NCI-H2029 (cell line): ENCODE measurements at places on chromosomes 7 and 10.

- DNase-seq: no peak
Observed at GRCh38 chr7:149367418-149368180, 93.3 kb downstream of the ZNF777 start.

DNA sequence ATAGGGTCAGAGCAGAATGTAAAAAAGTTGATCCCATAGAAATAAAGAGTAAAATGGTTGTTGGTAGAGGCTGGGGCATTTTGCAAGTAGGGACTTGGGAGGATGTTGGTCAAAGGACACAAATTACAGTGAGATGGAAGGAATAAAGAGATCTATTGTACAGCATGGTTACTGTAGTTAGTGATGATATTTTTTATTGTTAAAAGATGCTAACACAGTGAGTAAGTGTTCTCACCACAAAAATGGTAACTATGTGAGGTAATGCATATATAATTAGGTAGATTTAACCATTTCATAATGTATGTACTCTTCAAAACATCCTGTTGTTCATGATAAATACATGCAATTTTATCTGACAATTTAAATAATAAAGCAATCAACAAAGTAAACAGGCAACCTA is 280.7 kb upstream of the MAGI2 start:
- no peak for DNase-seq

DNA sequence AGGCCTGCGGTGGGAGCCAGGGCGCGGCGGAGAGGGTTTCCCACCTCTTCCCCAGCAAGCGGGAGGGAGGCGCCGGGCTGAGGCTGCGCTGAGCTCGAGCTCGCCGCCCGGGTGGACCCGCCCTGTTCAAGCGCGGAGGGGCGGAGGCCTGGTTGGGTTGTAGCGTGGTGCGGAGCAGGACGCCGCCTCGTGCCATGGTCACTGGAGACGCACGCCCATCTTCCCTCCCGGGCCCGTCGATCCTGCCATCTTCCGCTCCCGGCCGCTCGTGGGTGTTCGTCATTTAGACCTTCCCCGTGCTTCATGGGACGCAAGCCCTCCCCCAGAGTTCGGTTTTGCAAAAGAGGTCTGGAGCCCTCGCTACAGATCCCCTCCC is 9.3 kb upstream of the EN2 start:
- DNase-seq: no peak

GRCh38 chr7:13062631-13063030 is 375.2 kb downstream of the ARL4A start:
- no peak for DNase-seq

GRCh38 chr10:105239311-105240219 is 598.5 kb downstream of the SORCS3 start:
- no peak for DNase-seq

GRCh38 chr7:33853361-33854062 is 51.8 kb upstream of the BMPER start:
- no peak for DNase-seq

GRCh38 chr7:35993113-35993512 is 159.9 kb upstream of the EEPD1 start:
- no peak for DNase-seq

DNA sequence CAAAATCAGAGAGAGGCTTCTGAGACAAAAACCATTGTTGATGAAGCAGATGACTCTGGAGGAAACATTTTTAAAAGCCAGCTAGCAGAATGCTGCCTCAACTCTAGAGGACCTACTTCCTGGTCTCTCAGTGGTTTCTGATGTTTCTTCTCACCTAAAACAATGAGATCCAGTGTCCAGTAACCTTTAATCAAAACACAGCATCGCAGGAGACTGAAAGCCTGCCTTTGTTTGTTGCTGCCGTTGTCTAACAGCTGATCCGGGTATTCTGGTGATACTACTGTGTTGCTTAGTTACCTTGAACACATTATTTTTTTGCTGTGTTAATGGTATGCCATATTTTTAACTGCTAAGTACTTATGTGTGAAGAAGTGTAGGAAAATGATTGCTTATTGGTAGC is 70.9 kb downstream of the WIPF3 start:
- DNase-seq: peak; percentile 39

- DNase-seq: no peak
Observed at GRCh38 chr7:37920305-37920848, at the start of gene EPDR1. Gene EPDR1 (plus strand): TSS chr7:37920640. CDS start chr7:37920940, 300 bp downstream.

DNA sequence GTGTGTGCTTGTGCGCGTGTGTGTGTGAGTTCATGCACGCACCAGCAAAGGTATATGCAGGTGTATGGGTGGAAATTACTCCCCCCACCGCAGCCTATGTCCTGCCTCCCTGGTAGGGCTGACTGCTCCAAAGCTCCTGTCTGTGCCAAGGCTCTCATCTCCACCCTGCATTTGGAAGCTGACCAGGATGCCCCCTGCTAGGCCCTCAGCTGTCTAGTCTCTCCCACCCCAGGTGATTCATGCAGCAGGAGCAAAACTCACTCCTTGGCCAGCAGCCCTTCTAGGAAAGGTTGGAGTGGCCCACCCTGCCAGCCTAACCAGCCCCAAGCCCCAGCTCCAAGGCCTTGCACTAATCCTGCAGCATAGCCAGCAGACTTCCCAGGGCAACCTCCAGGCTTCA is 148.4 kb downstream of the GRID1 start:
- no peak for DNase-seq

DNA sequence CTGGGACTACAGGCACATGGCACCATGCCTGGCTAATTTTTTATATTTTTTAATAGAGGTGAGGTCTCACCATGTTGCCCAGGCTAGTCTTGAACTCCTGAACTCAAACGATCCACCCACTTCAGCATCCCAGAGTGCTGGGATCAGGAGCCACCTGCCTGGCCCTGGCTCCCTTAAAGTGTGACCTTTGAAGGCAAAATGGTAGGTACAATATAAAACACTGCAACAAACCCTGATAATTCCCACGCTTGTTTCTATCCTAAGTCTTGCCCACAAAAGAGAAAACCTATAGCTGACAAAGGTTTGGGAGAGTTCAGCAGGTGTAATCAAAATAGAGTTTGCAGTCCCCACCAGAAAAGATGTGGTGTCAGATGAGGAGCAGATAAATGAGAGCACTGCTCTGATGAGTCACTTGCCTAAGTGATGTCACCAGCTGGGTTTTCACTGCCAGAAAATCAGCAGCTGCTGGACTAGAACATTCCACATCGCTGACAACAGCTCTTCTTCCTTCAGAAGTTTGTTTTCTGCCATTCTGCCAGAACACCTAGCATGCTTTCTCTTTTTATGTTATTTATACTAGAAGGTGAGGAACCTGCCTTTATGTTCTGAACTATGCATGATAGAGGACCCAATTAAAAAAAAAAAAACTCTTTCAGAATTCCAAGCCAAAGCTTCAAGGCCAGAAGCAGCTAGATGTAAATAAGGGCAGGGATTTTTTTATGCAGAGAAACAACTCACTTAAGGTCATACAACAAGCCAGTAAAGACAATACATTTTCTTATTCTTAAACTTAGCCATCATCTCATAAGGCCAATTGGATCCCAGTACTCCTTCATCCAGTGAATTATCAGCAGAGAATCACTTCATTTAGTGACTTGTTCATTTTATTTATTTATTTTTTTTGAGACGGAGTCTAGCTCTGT is 18.0 kb downstream of the PURB start:
- peak; percentile 27 for DNase-seq

DNA sequence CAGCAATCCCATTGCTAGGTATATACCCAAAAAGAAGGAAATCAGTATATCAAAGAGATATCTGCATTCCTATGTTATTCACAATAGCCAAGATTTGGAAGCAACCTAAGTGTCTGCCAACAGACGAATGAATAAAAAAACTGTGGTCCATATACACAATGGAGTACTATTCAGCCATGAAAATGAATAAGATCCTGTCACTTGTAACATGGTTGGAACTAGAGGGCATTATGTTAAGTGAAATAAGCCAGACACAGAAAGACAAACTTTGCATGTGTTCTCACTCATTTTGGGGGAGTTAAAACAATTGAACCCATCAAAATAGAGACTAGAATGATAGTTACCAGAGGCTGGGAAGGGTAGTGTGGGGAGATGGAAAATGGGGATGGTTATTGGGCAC is 323.5 kb upstream of the NFE2L3 start:
- DNase-seq: no peak

GRCh38 chr7:2112261-2113198 is 120.2 kb downstream of the MAD1L1 start:
- DNase-seq: no peak
